HAP-1 (cell line): ENCODE measurements at places on chromosomes 7 and 10.

DNA sequence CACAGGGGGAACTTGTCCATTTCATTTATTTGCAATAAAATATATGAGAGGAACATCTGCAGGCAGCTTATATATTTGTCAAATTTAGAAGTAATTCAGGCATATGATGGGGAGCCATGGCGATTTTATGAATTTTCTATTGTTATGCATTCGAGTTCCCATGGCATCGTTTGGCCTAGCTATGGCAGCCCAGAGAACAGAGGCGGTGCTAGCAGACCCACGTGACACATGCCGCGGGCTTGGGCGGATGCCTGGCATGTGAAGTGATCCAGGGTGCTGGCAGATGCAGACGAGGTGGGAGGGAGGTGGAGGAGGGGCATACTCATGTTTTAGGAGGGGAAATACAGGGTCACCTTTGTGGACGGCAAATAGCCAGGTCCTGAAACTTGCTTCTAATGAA is 560.0 kb upstream of the GALNT17 start:
- DNase-seq = no peak

GRCh38 chr10:63464402-63465292 is 1.1 kb downstream of the JMJD1C start:
- no peak for DNase-seq

GRCh38 chr10:117536866-117537435 is 5.6 kb upstream of the EMX2 start:
- no peak for DNase-seq

- no peak for DNase-seq
Measured at GRCh38 chr7:155618708-155619633, 25.5 kb upstream of the RBM33 start.

DNA sequence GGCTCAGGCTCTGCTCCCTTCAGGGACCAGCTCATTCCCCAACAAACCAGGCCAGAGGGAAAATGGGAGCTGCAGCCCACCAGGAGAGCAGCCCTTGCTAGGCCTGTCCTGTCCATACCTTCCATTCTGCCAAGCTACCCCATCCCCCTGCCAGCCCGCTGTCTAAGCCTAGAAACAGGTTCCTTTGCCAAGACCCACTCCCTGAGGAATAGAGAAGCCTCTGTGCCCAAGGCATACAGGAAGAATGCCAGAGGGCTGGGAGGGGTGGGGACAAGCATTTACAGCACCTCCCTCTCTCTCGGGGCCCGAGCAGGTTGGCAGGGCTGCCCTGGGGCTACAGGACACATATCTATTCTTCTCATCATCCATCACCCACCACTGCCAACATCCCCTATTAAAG is 178.3 kb downstream of the GRID1 start:
- no peak for DNase-seq
